ENCODE measurements at places on chromosomes 5 and 9.

- no peaks in the 10 kb centered on the region for H3K27me3 ChIP-seq
- H3K27ac ChIP-seq: no peak overlapping the region
- H3K4me1 ChIP-seq: no peaks in the 10 kb centered on the region
- H3K4me3 ChIP-seq: no peak overlapping the region
- DNase-seq: no peak
These were observed 334.0 kb downstream of the NFIB start for GRCh38 chr9:13979941-13980318.

DNA sequence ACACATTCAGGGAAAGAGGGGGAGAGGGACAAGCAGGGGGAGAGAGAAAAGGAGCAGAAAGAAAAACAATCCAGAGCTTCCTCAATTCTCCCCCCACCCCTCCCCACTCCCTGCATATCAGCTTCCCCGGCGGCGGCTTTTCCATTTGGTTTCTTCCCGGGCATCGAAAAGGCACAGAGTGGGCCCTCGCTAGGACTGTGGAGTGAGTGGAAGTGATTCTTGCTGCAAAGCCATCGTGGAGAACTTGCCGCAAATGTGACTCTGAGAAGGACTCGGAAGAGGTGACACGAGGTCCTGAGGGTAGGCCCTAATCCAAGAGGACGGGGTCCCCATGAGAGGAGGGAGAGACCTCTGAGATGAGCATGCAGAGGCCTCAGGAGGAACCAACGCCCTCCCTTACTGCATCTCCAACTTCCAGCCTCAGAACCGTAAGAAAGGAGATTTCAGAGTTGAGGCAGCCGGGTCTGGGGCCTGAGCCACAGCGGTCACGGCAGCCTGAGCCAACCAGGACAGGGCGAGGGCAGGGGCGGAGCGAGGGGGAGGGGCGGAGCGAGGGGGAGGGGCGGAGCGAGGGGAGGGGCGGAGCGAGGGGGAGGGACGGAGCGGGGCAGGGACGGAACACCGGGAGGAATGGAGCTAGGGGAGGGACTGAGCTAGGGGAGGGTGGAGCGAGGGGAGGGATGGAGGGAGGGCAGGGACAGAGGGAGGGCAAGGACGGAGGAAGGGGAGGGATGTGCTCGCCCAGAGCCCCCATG, 21.2 kb upstream of the SARDH start:
- no peak overlapping the region for H3K4me3 ChIP-seq
- no peak for DNase-seq
- H3K36me3 ChIP-seq: no peaks in the 10 kb centered on the region
- no peak overlapping the region for H3K27ac ChIP-seq
- no peaks in the 10 kb centered on the region for H3K27me3 ChIP-seq

GRCh38 chr9:103992938-103993579, 101.0 kb upstream of the SMC2 start:
- H3K36me3 ChIP-seq: no peaks in the 10 kb centered on the region
- no peak overlapping the region for H3K4me3 ChIP-seq
- H3K27me3 ChIP-seq: no peaks in the 10 kb centered on the region
- no peak for DNase-seq
- H3K4me1 ChIP-seq: peaks cover 11% of the 10 kb centered on the region

GRCh38 chr5:30997681-30998080, 195.8 kb upstream of the CDH6 start:
- no peaks in the 10 kb centered on the region for H3K27me3 ChIP-seq
- no peak for DNase-seq
- H3K4me1 ChIP-seq: no peaks in the 10 kb centered on the region
- H3K4me3 ChIP-seq: no peak overlapping the region

- no peaks in the 10 kb centered on the region for H3K36me3 ChIP-seq
- no peak overlapping the region for H3K27ac ChIP-seq
- H3K4me3 ChIP-seq: no peak overlapping the region
- H3K4me1 ChIP-seq: no peaks in the 10 kb centered on the region
- H3K27me3 ChIP-seq: no peaks in the 10 kb centered on the region
- DNase-seq: no peak
These were observed 700.5 kb upstream of the MEF2C start for GRCh38 chr5:89583534-89583933.

DNA sequence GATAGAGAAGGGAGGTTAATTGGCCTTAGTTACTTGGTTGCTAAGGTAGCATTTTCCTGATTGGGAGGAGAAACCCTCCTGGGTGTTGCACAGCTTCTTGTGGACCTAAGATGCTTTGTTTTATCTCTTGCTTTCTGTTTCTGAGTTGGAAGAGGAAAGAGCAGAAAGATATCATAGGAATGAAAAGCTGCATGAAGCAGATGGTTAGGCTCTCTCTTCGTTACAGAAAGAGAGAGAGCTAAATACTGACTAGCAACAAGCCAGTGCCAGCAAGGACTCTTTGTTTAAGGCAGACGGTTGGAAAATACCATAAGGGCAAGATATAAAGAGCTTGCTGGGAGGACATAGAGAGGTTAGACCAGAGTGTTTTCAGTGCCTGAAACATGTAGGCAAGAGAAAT, 103.1 kb downstream of the ATG10 start:
- no peak overlapping the region for H3K4me3 ChIP-seq
- no peak overlapping the region for H3K27ac ChIP-seq
- H3K4me1 ChIP-seq: no peaks in the 10 kb centered on the region
- H3K36me3 ChIP-seq: peaks cover 3% of the 10 kb centered on the region
- H3K27me3 ChIP-seq: no peaks in the 10 kb centered on the region

DNA sequence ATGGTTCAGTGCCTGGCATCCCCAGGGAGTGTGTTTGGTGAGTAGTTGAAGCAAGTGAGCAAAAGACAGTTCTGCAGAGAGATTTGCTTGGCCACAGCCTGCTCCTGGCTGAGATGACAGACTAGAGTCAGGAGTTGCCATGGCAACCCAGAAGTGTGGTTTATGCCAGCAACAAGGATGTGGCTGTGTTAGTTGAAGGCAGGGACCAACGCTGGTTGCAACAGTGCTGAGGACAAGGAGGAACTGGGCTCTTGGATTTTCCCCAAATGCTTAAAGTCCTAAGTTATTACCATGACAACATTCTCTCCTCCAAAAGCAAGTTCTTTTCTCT, 2.7 kb downstream of the NXNL2 start:
- H3K27ac ChIP-seq: no peak overlapping the region
- H3K27me3 ChIP-seq: peaks cover 40% of the 10 kb centered on the region
- H3K4me1 ChIP-seq: peaks cover 3% of the 10 kb centered on the region
- no peak overlapping the region for H3K4me3 ChIP-seq
- DNase-seq: peak; percentile 19

GRCh38 chr5:66609615-66610014, 13.4 kb downstream of the MAST4 start:
- no peaks in the 10 kb centered on the region for H3K36me3 ChIP-seq
- H3K27ac ChIP-seq: no peak overlapping the region
- H3K4me3 ChIP-seq: no peak overlapping the region

GRCh38 chr5:68685863-68686262, 408.0 kb upstream of the SLC30A5 start:
- H3K27ac ChIP-seq: no peak overlapping the region
- H3K36me3 ChIP-seq: no peaks in the 10 kb centered on the region
- H3K4me3 ChIP-seq: no peak overlapping the region
- H3K4me1 ChIP-seq: no peaks in the 10 kb centered on the region
- no peak for DNase-seq
- H3K27me3 ChIP-seq: peaks cover 22% of the 10 kb centered on the region

DNA sequence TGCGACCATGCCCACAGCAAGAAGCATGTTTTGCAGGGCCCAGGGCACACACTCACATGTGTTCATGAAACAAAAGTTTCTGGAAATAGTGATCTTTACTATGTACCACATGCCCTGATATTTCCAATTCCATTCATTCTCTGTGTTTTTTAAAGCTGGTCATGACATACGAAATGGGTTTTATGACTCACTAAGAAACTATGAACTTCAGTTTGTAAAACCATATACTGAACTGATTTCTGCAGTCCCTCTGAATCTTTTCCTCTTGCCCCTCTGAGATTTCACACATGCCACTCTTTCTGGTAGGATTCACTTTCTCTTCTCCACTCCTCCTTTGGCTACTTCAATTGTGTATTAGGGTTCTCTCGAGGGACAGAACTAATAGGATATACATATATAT, 416.1 kb upstream of the TRPC7 start:
- no peaks in the 10 kb centered on the region for H3K27me3 ChIP-seq
- H3K36me3 ChIP-seq: no peaks in the 10 kb centered on the region
- H3K4me1 ChIP-seq: no peaks in the 10 kb centered on the region
- H3K27ac ChIP-seq: no peak overlapping the region
- no peak overlapping the region for H3K4me3 ChIP-seq
- DNase-seq: no peak

GRCh38 chr5:6476313-6476661, 27.6 kb downstream of the UBE2QL1 start:
- DNase-seq: no peak
- H3K36me3 ChIP-seq: no peaks in the 10 kb centered on the region
- H3K4me1 ChIP-seq: no peaks in the 10 kb centered on the region
- H3K27ac ChIP-seq: no peak overlapping the region
- no peak overlapping the region for H3K4me3 ChIP-seq
- H3K27me3 ChIP-seq: peaks cover 8% of the 10 kb centered on the region

- DNase-seq: no peak
- no peak overlapping the region for H3K27ac ChIP-seq
- no peak overlapping the region for H3K4me3 ChIP-seq
- no peaks in the 10 kb centered on the region for H3K36me3 ChIP-seq
- peaks cover 4% of the 10 kb centered on the region for H3K4me1 ChIP-seq
These were observed 195.0 kb downstream of the FER start for GRCh38 chr5:108942701-108943100.

- H3K27ac ChIP-seq: no peak overlapping the region
- H3K4me1 ChIP-seq: no peaks in the 10 kb centered on the region
- H3K36me3 ChIP-seq: no peaks in the 10 kb centered on the region
- peaks cover 2% of the 10 kb centered on the region for H3K27me3 ChIP-seq
These were observed 261.3 kb downstream of the COX7C start for GRCh38 chr5:86879086-86879485.

DNA sequence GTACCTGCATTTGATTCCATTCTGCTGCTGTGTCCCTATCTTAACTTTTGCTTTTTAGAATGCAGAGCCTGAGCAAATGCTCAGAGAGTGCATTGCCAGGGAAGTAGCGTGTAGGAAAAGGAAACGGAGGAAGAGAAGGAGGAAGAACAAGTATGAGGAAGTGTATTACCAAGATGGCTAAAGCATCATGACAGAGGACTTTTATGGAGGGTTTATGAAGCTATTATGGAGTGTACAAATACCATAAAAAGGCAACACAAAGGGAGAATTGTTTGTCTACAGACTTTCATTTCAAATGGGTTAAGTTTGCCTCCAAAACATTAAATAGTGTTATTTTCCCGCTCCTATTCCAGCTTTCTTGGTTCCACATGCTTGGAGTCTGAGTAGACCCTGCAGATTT, 1899.8 kb upstream of the NUDT12 start:
- no peak overlapping the region for H3K4me3 ChIP-seq
- H3K27me3 ChIP-seq: no peaks in the 10 kb centered on the region
- H3K4me1 ChIP-seq: no peaks in the 10 kb centered on the region

GRCh38 chr9:121207371-121207940, 5.8 kb upstream of the RAB14 start:
- no peak overlapping the region for H3K4me3 ChIP-seq
- no peaks in the 10 kb centered on the region for H3K27me3 ChIP-seq
- DNase-seq: no peak
- no peak overlapping the region for H3K27ac ChIP-seq
- H3K4me1 ChIP-seq: peaks cover 23% of the 10 kb centered on the region
- no peaks in the 10 kb centered on the region for H3K36me3 ChIP-seq

DNA sequence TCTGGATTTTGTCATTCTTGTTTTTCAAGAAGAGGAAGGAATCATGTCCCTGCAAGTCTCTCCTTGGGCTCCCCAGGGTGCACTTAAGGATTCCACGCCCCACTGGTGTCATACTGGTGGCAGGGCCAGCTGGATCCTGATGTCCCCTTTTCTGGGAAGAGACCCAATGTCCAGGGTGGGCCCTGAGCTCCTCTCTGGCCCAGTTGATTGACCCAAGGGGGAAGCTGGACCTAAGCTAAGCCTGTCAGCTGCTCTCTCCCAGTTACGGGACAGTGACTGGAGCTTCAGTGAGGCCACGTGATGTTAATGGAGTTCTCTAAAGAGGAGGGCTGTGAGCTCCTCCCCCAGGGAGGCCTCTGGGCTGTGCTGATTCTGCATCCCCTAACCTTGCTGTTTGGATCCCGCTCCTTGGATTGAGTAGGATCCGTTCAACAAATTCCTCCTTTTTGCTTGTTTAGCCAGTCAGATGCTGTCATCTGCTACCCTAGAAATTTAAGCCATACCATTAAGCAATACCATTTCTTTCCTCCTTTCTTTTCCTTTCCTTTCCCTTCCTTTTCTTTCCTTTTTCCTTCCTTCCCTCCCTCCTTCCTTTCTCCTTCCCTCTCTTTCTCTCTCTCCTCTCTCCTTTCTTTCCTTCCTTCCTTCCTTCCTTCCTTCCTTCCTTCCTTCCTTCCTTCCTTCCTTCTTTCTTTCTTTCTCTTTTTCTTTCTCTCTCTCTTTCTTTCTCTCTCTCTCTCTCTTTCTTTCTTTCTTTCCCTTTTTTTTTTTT, 17.2 kb downstream of the NKX2-5 start:
- no peaks in the 10 kb centered on the region for H3K4me1 ChIP-seq
- H3K27ac ChIP-seq: no peak overlapping the region
- H3K36me3 ChIP-seq: no peaks in the 10 kb centered on the region
- H3K27me3 ChIP-seq: peaks cover 10% of the 10 kb centered on the region

- no peak for DNase-seq
- H3K4me3 ChIP-seq: no peak overlapping the region
- H3K27me3 ChIP-seq: peaks cover 12% of the 10 kb centered on the region
- H3K36me3 ChIP-seq: no peaks in the 10 kb centered on the region
- H3K4me1 ChIP-seq: no peaks in the 10 kb centered on the region
These were observed 143.7 kb downstream of the FSTL4 start for GRCh38 chr5:133468596-133468995.

DNA sequence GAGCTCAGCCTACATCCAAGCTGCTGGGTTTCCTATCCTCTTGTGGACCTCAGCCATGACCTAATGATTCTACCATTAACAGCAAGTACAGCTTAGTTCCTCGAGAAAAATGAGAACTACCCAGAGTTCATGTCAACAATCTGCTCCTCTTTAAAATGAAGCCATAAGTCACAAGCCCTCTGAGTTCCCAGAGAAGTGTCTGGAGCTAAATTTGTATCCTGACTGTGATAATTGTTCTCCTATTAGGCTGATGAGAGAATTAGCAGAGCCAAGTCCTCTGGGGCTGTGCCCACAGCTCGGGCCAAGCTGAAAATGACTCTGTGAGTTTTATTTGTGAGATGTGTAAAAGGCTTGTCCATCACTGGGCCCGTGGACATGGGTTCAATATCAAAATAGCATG, 145.1 kb upstream of the SMIM23 start:
- DNase-seq: no peak
- H3K4me1 ChIP-seq: no peaks in the 10 kb centered on the region
- H3K27me3 ChIP-seq: peaks cover 3% of the 10 kb centered on the region
- no peaks in the 10 kb centered on the region for H3K36me3 ChIP-seq
- no peak overlapping the region for H3K4me3 ChIP-seq

Data from T-helper 2 cell treated with Interferon-gamma antibody and Interleukin-4, amounts not matched to agents 5 μg/mL and 100 μg/mL, for 36 hours (primary cell).